NCI-H187 treated with DMSO at 0.1 percent for 48 hours (cell line): ENCODE measurements at places on chromosomes 1 and 21.

- DNase-seq, result no peak
Observed at GRCh38 chr1:227886503-227886961, 61.2 kb downstream of the WNT9A start.

DNA sequence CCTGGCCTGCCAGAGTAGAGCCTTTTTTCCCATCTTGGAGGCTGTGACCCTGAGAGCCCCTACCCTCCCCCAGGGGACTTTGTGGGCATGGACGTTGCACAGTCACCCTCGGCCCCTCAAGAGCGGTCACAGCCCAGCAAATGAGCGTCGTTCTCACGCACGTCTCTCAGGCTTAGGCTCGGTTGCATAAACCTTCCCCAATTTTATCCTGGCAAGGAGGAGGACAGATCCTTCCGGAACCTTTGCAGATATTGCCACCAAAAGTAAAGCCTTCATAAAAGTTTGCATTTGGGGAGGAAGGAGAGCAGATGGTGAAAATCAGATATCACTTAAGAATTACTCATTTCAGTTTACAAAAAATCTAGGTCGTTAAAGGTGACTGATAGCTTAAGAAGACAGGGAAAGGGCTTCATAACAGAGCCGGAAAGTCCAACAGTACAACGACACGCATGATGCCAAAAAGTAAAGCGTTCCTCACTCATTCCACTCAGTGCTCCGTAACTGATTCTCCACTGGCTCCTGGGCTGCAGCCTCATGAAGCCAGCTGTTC, 29.3 kb downstream of the PDE9A start:
- DNase-seq, result no peak

DNA sequence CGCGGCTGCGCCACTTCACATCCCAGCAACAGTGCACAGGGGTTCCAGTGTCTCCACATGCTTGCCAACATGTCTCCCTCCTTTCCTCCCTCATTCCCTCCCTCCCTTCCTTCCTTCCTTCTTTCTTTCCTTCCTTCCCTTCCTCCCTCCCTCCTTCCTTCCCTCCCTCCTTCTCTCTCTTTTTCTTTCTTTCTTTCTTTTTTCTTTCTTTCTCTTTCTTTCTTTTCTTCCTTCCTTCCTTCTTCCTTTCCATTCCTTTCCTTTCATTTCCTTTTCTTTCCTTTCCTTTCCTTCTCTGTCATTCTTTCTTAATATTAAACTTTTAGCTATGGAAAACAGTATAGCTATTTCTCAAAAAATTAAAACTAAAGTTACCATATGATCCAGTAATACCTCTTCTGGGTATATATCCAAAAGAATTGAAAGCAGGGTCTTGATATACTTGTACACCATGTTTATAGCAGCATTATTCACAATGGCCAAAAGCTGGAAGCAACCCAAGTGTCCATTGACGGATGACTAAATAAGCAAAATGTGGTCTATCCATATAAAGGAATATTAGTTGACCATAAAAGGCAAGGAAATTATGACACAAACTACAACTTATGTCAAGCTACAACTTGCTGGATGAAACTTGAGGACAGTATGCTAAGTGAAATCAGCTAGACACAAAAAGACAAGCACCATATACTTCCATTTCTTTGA, 55.0 kb upstream of the TLR5 start:
- DNase-seq, result no peak

DNA sequence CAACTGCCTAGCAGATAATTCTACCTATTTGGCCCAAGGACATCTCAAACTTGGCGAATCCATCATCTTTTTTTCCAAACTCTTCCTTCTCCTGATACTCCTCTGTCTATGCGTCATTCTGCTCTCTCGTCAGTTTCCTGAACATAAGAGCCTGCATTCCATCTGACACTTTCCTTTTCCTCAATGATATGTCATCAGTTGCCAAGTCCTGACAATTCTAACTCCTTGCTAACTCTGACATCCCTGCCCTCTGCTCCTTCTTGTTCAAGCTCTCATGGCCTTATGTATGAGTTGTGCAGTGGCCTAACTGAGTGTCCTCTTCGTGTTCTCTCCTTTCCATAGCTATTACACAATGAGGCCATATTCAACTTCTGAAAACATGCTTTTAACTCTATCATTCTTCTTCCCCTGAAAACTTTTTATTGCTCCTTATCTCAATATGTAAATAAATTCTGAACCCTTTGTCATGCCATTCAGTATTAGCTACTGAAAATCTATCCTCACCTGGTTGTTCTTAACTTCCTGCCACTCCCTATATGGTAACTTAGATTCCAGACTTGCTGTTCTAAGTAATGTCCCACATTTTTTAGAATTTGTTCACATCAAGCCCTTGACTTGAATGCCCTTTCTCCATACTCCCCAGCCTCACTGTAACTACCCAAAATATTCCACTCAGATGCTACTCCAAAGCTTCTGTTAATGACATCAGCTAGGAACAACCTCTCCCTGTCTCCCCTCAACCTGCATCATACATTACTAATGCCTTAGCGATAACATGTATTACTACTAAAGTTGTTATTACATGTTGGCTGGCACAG, 11.5 kb downstream of the PALMD start:
- no peak for DNase-seq

- DNase-seq, result no peak
Observed at GRCh38 chr1:26410706-26411623, at the start of gene LIN28A. Gene LIN28A (plus strand): TSS chr1:26410817. CDS start chr1:26410892, 75 bp downstream.

- DNase-seq, result no peak
Observed at GRCh38 chr1:3345792-3346191, 108.7 kb upstream of the ARHGEF16 start.

- DNase-seq, result no peak
Observed at GRCh38 chr1:216723274-216723780, at the start of gene ESRRG. Gene ESRRG (minus strand): TSS chr1:216723429. CDS start chr1:216723299, 130 bp downstream.

DNA sequence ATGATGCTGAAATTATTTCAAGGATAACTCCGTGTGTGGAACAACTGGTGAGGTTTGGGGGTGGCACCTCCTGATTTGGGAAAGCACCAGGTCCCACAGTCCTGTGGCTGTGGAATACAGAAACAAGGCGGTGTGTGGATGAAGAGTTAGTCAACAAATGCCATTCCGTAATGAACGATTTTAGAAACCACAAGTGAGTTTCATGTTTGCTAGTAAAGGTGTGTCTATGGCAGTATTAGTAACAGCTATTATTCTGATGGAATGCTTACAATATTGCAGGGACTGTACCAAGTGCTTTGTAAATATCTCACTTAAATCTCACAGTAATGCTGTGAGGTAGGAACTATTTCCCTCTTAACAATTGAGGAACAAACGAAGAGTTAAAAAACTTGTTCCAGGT, 53.8 kb downstream of the B3GALNT2 start:
- no peak for DNase-seq

DNA sequence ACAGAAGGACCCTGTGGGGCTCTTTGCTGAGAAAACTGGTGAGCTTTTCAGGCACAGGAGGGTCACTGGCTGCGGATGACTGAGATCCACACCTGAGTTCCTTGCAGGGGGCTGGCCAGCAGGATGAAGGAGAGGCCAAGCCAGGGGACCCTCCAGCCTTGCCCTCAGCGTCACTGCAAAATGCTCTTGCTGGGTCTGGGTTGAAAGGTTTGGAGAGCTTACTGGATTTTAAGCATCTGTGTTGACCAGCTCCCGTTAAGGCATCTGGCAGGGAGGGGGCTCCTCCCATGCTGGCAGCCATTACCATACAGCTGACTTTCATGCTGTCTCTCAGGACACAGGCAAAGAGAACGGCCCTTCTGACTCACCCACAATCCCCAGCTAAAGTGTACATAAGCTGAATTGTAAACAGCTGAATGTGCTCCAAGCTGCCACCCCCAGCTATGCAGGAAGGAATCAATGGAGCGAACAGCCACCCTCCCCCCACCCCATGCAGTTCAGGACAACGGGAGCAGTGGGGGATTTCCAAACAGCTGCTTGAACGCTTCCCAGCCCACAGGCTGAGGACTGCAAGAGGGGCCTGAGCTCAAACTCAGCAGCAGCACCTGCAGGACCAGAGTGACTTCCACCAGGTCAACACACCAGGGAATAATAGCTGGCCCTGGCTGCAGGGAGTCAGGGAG, 21.3 kb upstream of the A3GALT2 start:
- peak; percentile 90 for DNase-seq

GRCh38 chr1:8022395-8023286, 3.5 kb downstream of the ERRFI1 start:
- DNase-seq, result no peak

DNA sequence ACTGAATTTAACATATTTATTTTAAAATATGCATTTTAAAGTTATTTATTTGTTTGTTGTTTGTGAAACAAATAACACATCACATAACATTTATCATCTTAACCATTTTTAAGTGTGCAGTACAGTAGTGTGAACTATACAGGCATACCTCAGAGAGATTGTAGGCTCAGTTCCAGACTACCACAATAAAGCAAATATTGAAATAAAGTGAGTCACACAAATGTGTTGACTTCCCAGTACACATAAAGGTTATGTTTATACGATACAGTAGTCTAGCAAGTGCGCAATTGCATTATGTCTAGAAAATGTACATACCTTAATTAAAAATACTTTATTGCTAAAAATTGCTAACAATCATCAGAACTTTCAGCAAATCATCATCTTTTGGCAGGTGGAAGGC, 739.4 kb upstream of the ADGRL4 start:
- DNase-seq, result no peak

DNA sequence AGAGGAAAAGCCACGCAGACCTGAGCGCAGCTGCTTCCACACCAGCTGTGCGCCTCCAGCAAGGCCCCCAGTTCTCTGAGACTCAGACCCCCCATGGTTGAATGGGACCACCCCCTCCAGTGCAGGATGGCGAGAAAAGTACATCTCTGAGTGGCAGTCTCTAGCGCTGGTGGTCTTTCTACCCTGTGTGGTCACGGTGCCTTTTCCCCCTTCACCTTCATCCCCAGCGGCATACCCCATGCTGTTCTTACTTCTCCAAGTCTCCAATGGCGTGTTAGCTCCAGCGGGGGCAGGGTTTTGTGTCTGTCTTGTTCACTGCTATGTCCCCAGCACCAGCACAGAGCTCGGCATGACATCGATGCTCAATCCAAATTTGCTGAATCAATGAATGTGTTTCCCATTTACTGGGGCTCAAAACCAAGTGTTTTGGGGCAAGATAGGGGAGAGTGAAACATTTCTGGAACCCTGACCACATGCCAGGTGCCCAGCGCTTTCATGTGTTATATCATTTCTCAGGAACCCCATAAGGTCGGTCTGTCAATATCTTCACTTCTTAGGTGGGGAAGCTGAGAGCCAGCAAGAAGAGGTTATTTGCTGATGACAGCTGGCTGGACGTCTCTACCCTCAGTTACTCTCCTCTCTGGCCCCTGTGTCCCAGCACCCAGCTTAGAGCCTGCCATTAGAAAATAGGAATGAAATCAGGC, 959 bp upstream of the SDC3 start:
- DNase-seq, result no peak

- DNase-seq, result no peak
Observed at GRCh38 chr1:203083463-203083921, 2.3 kb downstream of the MYOG start.

GRCh38 chr1:80450711-80451110, 1350.0 kb upstream of the ADGRL2 start:
- DNase-seq, result no peak

- no peak for DNase-seq
Observed at GRCh38 chr1:40763742-40764532, 19.6 kb upstream of the KCNQ4 start.

DNA sequence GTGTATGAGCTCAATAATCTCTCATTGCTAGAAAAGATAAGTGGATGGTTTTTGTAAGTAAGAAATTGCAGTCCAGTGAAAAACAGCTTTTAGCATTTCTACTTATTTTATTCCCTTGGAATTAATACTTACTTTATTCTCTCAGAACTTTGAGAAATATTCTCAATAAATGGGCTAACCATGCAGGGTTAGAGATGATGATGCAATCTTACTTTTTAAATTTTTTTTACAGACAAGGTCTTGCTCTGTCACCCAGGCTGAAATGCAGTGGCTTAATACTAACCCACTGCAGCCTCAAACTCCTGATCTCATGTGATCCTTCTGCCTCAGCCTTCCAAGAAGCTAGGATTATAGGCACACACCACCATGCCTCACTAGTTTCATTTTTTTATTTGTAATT, 440.8 kb upstream of the ZP4 start:
- no peak for DNase-seq

- DNase-seq, result no peak
Observed at GRCh38 chr1:31483012-31483946, 70.3 kb downstream of the SERINC2 start.

GRCh38 chr1:43554444-43554992, 23.8 kb downstream of the PTPRF start:
- DNase-seq, result no peak

GRCh38 chr1:11792106-11792505, 13.7 kb downstream of the MTHFR start:
- no peak for DNase-seq

DNA sequence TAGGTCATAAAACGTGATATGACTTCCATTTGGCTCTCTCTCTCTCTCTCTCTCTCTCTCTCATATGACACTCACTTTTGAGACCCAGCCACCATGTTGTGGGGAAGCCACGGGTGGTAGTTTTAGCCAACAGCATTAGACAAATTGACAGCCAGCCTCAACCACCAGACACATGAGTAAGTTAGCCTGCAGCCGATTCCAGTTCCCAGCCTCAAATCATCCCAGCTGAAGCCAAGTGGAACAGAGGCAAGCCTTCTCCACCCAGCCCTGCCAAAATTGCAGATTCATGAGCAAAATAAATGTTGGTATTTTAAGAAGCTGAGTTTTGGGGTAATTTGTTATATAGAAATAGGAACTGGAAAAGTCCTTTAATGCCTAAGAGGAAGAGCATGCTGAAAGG, 98.0 kb upstream of the DNAH14 start:
- no peak for DNase-seq

GRCh38 chr1:192081359-192081758, 76.9 kb upstream of the RGS18 start:
- DNase-seq, result no peak

- DNase-seq, result no peak
Observed at GRCh38 chr1:91731815-91732214, 154.1 kb downstream of the TGFBR3 start.

DNA sequence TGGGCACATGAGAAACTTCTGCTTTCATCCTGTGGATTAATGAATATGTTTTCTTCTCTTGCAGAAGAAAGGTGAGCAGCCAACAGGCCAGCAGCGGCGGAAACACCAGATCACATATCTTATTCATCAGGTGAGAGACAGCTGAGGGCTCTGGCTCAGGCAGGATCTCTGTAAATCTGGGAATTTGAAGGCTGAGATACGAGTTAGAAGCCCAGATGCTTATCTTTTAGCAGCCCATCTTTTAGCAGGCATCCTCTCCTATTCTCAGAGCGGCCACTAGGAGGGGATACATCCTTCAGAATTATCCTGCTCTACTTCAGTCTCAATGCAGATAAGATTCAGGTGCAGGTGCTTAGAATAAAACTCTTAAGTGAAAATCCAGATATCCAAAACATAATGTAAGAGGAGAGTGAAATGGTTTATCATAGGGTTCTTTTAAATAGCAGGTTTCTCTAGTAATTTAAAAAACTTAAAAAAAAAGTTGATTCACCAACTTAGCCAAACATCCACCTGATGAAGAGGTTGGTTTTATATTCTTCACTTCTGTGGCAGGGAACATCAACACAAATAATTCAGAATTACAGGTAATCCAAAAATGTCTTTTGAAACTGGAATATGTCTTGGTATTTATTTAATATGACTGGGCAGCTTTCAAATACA, 19.3 kb downstream of the SH2D2A start:
- no peak for DNase-seq

GRCh38 chr1:29255134-29255666, 18.9 kb downstream of the PTPRU start:
- no peak for DNase-seq
